ENCODE measurements at places on chromosomes 12 and 14.

DNA sequence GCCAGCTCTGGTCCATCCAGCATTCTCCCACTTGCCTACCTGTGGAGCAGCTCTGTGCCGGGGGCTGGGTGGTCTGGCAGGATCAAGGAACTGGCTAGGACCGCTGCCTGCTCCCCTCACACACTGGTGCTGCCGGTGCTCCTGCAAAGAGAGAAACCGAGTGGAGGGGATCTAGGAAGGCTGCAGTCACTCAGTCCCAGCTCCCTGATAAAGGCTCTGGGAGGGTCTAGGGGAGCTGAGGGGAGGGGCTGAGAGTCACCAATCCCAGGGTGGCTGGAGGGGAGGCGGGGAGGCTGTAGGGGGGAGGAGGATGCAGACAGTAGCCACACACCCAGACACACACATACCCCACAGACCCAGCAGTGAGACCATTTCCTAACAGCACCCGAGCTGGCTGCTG is at the start of gene TAC3:
Gene TAC3, minus strand, starts transcription at position 182 of the 400 bp plus-strand sequence. CDS start 732 bp downstream, outside the sequence.
- DNase-seq = no peak

- peak; percentile 55 for DNase-seq
Observed at GRCh38 chr14:55411426-55412389, at the start of gene ATG14. Gene ATG14 (minus strand): TSS chr14:55411830. CDS start chr14:55411822, 8 bp downstream.

- DNase-seq = no peak
Observed at GRCh38 chr14:83988275-83988674, 1541.7 kb upstream of the FLRT2 start.

- DNase-seq = no peak
Observed at GRCh38 chr12:66163289-66163688, 6.5 kb downstream of the TMBIM4 start.

- DNase-seq = no peak
Observed at GRCh38 chr14:66078006-66078405, 408.2 kb upstream of the CCDC196 start.

DNA sequence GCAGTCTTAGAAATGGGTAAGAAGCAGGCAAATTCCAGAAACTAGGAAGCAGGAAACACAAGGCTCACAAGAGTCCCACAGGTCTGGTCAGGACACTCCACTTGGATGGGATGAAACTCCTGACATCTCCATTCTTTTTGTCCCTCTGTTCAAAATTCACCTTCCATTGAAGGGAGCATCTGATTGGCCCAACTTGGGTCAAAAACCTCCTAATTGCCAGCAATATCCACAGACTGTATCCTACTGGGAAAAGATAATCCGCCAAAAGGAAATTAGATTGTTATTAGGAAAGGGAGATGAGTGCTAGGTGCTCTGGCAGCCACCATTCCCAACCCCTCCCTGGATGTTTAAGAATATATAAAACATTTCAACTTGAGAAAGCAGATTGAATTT is 256.9 kb downstream of the ZFP36L1 start:
- DNase-seq = no peak

- DNase-seq = no peak
Observed at GRCh38 chr12:53518381-53518780, 11.1 kb upstream of the NPFF start.

DNA sequence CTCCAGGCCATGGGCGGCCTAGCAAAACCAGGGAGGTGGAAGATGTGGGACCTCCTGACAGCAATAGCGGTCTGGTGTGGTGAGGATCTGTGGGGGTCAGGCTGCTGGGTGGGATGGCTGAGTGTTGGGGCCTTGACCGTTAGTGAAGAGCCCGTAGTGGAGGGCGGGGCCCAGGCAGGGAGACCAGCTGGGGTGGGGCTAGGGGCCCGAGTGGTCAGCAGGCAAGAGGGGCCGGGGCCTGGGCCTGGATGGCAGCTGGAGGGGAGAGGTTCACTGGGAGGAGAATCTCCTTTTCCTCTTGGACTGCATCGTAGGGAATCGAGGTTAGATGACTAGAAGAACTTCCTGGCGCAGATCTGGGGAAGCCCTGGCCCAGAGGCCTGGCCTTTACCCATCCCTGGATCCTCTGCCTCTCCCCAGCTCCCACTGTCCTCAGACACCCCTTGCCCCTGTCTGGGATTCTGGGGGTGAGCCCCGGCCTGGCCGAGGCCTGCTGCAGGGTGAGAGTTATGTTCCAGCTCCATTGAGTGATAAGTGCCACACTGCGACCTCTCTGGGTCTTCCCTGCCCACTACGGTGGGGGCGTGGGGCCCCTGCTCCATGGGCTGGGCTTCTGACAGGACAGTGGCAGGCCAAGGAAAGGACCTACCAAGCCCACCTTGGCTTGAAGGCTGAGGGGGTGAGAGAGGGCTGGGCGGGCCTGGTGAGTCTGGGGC is 47.1 kb downstream of the KRT80 start:
- no peak for DNase-seq
